ENCODE measurements at places on chromosomes 3 and 15.

- DNase-seq: peak; percentile 42
These were observed 883.6 kb upstream of the NR2F2 start for GRCh38 chr15:95446854-95447253.

DNA sequence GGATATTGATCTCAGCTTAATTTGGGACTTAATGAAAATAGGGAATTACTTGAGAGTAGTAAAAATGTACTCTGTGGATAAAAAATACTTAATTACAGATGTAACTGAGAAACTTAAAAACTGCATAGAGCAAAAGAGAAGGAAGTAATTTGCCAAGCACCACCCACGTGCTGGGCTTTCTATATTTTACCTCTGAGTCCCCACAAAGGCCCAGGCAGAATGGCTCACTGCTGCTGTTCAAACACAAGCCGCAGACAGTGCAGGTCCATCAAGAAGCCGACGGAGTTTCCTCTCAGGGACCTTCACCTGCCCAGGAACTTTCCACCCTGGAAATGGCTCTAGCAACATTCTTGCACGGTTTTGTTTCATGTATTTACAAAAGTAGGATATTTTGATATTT is 77.2 kb upstream of the TRPM1 start:
- no peak for DNase-seq

DNA sequence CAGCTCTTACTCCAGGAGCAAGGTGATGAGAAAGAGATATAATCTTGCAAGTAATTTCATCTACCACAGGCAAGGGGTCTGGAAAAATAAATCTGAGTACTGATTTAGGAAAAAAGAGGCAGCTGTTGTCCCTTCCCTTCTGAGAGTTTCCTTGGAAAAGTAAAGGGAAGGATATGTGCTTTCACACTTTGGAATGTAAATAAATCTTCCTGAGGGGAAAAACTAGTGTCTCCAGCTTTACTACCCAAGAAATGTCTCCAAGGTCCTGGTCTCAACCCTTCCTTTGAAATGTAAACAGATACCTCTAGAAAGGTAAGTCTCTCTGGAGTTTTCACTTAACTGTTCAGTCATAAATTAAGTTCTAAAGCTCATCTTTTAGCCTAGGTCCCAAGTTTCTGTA is 102.6 kb downstream of the DPH6 start:
- DNase-seq: no peak

- no peak for DNase-seq
These were observed 170.3 kb upstream of the CGNL1 start for GRCh38 chr15:57205996-57206395.

DNA sequence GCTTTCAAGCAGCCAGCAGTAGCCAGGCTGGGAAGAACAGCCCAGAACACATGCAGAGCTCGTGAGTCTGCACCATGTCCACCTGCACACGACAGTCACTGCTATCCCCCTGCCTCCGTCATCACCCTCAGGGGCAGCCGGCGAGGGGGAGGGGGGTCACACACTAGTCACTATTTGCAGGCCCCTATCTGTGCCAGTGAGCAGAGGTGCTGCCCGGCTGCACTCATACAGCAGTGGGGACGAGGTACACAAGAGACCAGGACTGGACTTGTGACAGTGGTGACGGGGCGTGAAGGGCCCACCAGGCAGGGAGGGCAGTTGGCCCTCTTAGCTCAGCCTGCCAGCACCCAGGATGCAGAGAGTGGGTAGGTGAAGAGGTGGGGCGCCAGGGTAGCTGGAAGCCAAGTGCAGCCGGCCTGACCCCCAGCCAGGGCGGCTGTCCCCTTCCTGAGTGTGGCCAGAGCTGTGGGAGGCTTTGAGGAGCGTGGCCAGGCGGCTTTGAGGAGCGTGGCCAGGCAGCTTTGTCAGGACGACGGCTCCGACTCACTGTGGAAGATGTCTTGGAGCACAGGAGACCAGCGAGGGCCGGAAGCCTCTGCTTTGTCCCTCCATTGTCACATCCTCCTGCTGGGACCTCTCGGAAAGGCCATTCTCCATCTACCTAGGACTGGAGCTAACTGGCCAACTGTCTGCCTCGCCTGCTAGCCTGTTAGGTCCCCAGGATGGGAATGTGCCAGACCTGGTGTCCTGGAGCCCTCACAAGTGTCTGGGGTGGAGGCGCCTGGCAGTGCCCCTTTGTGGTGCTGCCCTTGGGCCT is 52.1 kb upstream of the FGD5 start:
- DNase-seq: no peak

- DNase-seq: no peak
These were observed 21.8 kb upstream of the EPB42 start for GRCh38 chr15:43242616-43243015.

GRCh38 chr3:70149714-70150400 is 150.3 kb downstream of the SAMMSON start:
- DNase-seq: no peak
